ENCODE measurements at places on chromosomes 7 and 10.

DNA sequence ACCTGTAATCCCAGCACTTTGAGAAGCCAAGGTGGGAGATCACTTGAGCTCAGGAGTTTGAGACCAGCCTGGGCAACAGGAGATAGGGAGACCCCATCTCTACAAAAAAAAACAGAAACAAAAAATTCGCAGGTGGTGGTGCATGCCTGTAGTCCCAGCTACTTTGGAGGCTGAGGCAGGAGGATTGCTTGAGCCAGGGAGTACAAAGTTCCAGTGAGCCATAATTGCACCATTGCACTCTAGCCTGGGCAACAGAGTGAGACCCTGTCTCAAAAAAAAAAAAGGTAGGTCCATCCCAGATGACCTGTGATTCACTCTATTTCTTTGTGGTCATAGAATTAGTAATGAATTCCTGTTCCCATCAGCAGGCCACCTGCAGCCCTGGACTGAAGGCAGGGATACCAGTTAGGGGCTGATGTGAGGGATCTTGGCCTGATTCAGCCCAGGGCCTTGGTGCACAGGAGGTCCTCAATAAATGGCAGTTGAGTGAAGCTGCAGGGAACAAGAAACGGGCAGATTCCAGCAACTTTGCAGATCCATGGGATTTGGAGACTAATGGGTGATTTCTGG lies at the start of gene MYH16:
Gene MYH16 (plus strand): TSS at position 364 of the 570 bp plus-strand sequence.
- peak; percentile 86 for DNase-seq

DNA sequence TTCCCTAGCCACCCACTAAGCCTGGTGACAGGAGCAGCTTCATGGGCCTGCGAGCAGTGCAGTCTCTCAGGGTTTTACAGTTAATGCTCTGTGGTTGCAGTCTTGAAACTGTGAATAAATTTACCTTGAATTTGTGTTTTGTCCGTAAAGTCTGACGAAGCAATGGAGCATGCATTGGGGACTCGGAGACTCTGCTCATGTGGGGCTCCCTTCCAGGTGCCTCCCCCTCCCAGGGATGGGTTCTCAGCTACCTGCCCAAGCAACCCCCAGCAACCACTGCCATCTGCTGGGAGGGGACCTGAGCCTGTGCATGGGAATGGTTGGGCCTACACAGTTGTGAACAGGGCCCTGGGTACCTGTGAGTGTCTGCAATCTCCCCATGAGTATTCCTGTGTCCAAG lies 36.3 kb upstream of the IKZF1 start:
- DNase-seq: no peak

DNA sequence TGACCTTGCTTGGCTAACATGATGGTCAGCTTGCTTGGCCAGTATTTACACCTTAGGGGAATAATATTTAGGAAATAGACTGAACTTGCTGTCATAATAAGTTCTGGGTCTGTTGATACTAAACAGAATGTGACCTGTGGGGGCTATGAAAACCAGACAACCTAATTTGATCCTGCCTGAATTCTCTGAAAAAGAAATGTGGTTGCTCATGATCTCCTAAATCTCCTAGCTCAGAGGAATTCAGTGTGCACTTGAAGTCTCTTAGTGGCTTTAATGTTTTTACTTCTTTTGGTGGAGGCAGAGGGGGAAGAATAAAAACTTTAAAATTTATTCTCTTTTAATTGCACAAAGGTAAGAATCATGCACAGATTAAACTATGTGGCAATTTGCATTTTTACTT lies 205.2 kb downstream of the SEC23IP start:
- no peak for DNase-seq

GRCh38 chr7:156438011-156438410 lies 202.6 kb upstream of the RNF32 start:
- DNase-seq: no peak

DNA sequence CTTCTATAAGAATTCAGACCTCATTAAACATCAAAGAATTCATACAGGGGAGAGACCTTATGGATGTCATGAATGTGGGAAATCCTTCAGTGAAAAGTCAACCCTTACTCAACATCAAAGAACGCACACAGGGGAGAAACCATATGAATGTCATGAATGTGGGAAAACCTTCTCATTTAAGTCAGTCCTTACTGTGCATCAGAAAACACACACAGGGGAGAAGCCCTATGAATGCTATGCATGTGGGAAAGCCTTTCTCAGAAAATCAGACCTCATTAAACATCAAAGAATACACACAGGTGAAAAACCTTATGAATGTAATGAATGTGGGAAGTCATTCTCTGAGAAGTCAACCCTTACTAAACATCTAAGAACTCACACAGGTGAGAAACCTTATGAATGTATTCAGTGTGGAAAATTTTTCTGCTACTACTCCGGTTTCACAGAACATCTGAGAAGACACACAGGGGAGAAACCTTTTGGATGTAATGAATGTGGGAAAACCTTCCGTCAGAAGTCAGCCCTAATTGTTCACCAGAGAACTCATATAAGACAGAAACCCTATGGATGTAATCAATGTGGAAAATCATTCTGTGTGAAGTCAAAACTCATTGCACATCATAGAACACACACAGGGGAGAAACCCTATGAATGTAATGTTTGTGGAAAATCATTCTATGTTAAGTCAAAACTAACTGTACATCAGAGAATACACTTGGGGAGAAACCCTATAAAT lies 24.1 kb downstream of the ZNF37A start:
- peak; percentile 10 for DNase-seq

DNA sequence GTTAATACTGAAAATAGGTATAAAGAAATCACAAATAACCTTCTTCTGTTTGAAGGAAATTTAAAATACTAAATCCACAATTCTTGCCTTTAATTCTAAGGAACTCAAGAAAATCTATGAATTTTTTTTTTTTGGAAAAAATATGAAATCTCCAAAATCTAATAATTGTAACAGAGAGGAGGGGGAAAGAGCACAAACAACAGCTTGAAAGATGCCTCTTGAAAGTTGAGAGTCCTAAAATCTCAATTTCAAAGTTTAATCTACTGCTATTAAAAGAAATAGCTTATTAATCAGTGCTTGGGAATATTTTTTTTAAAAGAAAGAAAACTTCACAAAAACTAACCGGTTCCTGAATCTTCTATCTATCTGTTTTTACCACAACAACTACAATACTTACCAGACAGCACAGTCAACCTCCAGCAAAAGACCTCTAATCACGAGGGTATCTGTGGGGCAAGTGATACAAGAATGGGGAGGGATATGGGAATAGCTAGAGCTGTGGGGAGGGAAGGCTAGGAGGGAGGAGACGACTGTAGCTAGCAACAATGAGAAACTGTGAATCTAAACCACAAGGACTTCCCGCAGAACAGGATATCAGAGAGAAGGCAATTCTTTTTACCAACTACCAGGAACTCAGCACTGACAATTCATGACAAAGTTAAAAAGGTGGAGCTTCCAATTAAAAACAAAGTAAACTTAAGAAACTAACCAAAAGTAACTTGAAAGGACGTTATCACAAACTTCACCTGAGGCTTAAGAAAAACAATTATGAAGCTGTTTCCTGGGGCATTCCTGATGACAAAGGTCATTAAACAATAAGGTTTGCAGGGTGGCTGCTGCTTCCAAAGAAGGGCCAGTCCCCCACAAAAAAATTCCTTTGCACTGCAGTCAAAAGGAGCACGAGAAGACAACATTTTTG lies at the start of gene USP54:
Gene USP54 (minus strand): TSS at position 462 of the 919 bp plus-strand sequence. CDS start 15,684 bp downstream, outside the sequence.
- DNase-seq: peak; percentile 93

GRCh38 chr10:121084016-121084674 lies 233.0 kb downstream of the WDR11 start:
- no peak for DNase-seq

DNA sequence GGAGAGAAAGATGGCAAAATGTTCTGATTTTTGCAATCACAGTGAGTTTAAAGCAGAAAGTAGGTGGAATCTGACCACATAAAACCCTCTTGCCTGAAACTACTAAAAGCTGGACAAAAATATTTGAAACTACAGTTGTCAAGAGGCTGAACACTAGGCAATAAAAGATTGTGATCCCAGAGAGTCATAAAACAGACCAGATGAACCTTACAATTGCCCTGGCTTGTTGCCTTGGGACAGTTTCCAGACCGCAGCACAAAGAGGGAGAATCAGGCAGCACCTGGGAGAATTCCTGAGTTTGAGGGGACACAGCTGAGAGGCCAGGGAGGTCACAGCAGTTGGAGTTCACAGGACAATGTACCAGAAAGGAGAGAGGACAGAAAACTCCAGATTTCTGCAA lies 107.3 kb upstream of the NANOS1 start:
- DNase-seq: no peak

All from HT1080 (cell line).